CD14-positive monocyte (primary cell): ENCODE measurements at places on chromosomes 2 and 18.

- peak; percentile 54 for DNase-seq
Observed at GRCh38 chr2:174336501-174337336, 2.0 kb downstream of the SP9 start.

DNA sequence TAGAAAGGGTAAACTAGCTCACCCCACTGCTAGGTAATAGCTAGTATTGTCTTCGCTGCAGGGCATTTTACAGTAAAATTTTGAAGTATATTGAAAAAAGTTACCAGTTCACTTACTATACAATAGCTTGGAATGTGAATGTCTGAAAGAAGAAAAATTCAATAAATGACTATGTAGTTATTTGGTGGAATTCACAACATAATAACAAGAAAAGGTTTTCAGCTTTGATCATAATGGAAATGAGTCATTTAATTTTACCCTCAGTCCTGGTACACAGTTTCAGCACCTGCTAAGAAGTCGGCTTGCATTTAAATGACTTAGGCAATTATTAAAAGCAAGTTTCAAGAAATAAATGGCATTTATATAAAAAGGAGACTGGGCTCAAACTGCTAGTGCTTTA is 90.4 kb downstream of the NUP35 start:
- no peak for DNase-seq

DNA sequence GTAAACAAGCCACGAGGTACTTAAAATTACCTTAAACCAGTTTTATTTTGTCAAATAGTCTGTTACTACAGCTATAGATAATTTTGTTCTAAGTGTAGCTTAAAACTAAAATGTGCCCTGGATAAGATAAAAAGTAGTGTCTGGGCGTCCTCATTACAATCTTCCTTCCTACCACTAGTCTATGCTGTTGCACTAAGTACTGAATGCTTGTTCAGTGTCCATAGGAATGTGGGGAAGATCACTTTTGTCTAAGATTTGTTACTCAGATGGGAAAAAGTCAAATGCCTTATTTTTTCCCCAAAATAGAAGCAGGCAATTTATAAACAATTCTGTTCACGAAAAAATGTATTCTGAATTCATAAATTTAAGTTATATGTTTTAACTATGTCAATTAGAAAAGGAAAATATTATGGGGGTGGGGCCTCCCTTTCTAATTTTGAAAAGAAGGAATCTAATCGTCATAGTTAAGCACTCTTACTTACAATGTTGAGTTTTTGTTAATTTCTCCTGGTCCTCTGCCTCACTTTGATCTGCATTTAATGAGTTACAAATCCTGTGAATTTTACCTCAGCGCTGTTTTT is 140.4 kb upstream of the VRK2 start:
- peak; percentile 56 for DNase-seq

- DNase-seq, result no peak
Observed at GRCh38 chr2:54081574-54081973, 33.8 kb upstream of the ACYP2 start.

- DNase-seq, result no peak
Observed at GRCh38 chr2:28185891-28186290, 206.8 kb upstream of the FOSL2 start.

DNA sequence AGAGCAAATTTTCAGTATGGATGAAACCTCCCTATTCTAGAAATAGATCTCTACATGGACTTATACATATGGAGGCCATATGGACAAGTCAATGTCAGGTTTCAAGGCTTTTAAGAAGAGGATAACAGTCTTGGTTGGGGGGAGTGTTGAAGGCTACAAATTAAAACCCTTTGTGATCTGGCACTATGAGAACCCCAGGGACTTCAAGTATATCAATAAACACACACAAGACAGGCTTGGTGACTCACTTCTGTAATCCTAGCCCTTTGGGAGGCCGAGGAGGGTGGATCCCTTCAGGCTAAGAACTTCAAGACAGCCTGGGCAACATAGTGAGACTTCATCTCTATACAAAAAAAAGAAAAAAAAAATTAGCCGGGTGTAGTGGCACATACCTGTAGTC is 127.2 kb upstream of the SP5 start:
- no peak for DNase-seq

DNA sequence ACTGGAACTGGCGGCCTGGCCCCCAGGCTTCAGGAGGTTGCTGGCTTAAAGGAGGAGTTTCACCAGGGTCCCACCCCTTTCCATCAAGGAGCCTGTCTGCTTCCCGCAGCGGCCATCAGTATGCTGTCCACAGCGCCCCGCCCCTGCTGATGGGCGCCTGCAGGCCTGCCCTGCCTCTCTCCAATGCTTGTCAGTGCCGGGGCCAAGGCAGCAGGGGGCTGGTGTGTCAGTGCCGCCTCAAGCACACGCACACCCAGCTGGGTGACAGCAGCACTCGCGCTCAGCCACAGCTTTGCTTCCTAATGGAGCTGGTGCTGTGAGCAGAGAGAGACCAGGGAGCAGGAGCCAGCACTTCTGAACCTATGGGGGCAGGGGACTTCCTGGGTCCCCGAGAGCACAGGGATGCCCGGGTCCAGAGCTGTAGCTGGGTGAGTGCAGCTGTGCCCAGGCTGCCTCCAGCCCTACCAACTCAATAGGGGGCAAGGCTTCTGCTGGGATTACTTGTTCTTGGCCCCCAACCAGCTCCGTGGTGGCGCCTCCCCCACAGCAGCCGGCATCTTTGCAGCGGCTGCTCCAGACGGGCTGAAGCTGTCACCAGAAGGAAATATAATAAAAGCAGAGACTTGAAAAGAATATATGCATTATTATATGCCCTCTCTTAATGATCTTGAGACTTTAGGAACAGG is 377.2 kb upstream of the LRATD1 start:
- no peak for DNase-seq

- no peak for DNase-seq
Observed at GRCh38 chr2:226873051-226873620, 37.3 kb downstream of the RHBDD1 start.

DNA sequence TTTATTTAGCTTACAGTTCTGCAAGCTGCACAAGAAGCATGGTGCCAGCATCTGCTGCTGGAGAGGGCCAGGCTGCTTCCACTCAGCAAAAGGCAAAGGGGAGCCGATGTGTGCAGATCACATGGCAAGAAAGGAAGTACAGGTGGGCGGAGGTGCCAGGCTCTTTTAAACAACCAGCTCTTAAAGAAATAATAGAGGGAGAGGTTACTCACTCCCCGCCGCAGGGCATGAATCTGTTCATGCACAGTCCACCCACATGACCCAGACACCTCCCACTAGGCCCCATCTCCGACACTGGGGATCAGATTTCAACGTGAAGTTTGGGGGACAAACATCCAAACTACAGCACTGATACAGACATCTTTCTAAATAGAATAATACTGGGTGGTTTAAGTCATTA is 105.8 kb downstream of the MTCL1 start:
- no peak for DNase-seq

DNA sequence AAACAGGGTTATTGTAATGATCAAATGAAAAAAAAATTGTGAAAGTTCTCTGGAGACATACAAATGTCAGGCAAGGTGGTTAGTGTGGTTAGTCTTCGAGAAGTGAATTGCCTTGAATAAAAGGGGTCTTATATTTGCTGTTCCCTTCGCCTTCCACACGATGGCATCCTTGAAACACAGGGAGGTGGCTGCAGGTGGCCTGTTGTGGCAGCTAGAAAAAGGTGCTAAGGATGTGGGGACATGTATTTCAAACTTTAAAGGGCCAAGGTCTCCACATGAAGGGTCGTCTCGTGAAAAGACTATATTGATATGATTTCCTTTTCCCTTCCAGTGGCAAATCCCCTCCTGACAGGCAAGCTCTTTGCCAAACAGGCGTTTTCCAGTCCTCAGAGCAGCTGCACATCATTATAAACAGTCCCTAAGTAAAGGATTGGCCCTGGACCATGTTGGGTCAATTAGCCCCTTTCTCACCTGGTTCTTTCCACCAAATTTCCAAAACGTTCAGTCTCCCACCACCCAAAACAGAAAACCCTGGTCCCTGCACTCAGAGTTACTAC is 68.5 kb downstream of the COPS8 start:
- peak; percentile 16 for DNase-seq

DNA sequence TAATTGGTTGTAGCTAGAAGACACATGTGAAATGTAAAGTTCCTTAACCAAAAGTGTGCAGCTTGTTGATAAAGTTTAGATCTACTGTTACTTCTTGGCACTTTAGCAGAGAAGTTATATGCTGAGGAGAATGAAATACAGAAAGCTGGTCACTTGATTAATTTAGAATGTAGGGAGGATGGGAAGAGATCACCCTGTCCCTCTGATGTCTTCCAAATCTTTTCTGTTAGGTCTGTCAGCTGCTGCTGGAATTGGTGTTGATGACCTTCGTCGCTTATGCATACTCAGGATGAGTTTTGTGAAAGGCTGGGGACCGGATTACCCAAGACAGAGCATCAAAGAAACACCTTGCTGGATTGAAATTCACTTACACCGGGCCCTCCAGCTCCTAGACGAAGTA is 48.0 kb downstream of the SMAD4 start:
- DNase-seq, result no peak
